BE2C (cell line): ENCODE measurements at places on chromosomes 7 and 10.
A peak's percentile ranks its signal among the peaks of the same experiment; 100 is the strongest.

GRCh38 chr10:72308320-72308987, 34.7 kb downstream of the DDIT4 start:
- DNase-seq = peak; percentile 77

DNA sequence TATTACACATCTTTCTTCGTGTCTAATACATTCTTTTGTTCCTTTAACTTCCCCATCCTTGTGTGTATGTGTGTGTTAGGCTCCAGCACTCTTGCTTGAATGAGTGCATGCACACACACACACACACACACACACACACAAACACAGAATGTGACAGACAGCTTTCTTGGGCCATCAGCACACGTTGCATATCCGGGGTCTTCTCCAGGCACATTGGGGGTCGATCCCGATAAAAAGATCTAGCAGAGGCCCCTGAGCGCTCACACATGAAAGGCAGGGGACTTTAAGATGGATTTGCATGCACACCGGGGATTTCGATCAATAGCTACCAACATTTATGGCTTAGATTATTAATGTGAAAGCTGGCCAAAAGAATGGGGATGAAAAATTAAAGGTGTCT, 4.5 kb downstream of the SKIDA1 start:
- no peak for DNase-seq

DNA sequence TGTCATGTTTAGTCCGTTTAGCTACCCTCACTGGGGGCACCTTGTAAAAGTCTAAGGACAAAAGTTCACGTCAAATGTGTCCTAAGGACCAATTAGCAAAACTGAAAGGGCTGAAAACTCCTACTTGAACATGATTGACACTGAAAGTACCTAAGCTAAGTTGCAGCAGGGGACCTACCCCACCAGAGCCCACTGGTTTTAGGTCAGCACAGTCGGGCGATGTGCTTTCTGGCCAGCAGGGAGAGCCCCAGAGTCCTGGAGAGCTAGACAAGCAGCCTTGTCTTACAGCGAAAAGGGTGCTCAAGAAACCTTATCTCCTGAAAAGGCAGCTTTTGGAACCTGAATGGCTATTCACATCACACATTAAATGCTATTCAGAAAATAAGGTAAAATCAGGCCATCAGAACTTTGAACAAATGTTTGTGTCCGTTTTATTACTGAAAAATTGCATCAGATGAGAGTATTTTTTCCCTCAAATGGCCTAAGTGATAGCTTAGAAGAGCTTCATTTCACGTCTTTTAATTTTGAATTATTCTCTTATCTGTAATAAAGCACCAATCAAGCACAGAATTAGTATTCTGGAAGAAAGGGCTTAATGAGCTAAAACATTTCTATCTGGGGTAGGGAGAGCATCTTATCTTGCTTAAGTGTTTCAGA, 52.2 kb upstream of the MKI67 start:
- peak; percentile 46 for DNase-seq

DNA sequence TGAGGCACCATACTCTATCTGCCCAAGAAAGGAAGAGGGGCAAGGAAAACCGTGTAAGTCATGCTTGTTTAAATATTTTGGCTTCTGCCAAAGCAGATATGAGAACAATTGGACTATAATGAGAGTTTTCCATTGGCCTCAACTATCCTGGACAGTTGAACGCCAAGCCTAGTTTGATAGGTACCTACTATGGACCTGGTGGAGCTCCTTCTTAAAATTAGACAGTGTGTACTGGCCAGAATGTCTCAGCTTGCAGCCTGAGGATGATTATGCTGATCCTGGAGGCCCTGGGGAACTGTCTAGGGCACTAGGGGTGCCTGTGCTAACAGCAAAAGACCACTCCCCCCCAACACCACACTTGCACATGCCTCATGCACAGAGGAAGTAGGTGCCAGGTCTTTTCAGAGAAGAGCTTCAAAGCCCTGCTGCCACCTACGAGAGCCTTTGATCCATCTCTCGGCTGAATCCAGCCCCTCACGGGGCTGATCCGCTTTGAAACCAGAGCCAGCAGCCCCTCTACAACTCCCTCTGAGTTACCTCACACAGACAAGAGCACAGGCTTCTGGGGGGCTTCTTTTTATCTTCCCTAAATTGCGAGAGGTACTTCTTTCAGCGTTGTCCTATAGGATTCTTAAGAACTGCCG, 473.8 kb upstream of the GALNT17 start:
- no peak for DNase-seq

GRCh38 chr10:99325281-99325680, 3.9 kb upstream of the CNNM1 start:
- no peak for DNase-seq

DNA sequence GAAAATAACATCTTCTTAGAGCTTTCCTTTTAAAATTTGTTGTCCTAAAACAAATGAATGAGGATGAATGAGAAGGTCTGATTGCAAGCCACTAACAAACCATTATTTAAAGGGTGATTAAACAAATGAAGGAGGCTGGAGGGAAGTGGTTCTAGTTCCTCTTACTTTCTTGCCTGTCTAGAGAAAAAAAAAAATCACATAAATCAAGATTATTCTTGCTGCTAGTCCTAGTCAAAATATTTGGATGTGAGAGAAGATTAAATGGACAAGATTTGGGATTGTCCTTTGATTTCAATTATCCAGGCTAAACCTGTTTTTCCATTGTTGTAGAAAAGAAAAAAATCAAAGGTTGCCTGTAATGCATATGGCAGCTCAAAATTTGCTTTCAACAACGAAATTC, 3.3 kb downstream of the SKAP2 start:
- DNase-seq = no peak

DNA sequence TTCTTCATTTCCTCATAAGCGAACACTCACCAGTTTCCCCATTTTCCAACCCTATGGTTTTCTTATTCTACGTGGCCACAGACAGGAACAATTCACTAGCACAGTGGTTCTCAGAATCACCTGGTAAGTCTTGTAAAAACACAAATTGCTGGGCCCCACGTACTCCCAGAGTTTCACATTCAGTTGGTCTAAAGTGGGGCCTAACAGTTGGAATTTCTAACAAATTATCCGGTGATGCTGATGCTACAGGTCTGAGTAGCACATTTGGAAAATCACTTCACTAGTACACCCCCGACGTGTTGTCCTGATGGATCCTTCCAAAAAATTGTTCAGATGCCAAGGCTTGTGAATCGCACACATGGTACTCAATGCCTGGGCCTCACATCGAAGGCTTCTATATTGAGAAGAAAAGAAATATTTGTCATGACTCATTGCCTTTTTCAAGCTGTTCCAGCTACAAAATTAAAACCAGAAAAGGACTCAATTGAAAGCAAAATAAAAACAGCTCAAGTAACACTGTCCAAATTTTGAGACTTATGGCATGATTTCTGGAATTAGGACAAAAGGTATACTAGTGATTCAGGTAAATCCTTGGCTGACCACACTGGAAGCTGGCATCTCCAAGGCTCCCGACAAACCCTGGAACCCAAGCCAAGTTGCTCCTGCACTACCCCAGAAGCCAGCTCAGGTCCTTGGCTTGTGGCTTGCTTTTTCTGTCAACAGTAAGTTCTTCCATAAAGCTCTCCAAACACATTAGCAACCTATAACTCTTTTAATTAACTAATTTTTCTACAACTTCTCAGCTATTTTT, 12.9 kb upstream of the VIM start:
- no peak for DNase-seq

DNA sequence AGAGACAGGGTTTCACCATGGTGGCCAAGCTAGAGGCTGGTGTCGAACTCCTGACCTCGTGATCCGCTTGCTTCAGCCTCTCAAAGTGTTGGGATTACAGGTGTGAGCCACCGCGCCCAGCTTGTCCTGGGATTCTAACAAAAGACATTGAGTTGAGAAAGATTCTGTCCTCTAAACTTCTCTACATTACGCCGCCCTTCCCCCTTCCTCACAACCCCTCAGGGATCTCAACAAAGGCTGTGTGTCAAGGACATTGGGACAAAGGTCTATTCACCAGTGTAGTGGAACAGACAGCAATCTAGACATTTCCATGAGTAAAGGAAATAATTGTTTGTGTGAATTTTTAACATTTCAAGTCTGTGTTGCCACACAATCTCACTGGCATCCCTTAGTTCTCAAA, 68.8 kb upstream of the KIF5B start:
- DNase-seq = no peak

DNA sequence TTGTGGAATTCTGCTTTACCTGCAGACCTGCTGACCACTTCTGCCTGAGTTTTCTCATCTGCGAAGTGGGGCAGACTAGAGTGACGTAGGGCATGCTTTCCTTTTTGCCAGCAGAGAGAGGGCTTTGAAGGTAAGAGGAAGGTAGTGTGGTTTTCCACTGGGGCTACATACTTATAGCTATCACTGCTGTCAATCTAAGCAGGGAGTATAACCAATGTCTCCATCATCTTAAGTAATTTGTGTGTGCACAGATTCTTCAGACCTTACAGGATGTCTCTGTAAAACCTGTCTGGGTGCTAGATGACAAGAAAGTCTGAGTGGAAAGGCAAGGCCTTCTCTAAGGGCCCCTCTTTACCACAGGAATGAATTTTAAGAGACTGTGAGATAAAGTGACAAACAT, 106.8 kb downstream of the RBM20 start:
- no peak for DNase-seq

DNA sequence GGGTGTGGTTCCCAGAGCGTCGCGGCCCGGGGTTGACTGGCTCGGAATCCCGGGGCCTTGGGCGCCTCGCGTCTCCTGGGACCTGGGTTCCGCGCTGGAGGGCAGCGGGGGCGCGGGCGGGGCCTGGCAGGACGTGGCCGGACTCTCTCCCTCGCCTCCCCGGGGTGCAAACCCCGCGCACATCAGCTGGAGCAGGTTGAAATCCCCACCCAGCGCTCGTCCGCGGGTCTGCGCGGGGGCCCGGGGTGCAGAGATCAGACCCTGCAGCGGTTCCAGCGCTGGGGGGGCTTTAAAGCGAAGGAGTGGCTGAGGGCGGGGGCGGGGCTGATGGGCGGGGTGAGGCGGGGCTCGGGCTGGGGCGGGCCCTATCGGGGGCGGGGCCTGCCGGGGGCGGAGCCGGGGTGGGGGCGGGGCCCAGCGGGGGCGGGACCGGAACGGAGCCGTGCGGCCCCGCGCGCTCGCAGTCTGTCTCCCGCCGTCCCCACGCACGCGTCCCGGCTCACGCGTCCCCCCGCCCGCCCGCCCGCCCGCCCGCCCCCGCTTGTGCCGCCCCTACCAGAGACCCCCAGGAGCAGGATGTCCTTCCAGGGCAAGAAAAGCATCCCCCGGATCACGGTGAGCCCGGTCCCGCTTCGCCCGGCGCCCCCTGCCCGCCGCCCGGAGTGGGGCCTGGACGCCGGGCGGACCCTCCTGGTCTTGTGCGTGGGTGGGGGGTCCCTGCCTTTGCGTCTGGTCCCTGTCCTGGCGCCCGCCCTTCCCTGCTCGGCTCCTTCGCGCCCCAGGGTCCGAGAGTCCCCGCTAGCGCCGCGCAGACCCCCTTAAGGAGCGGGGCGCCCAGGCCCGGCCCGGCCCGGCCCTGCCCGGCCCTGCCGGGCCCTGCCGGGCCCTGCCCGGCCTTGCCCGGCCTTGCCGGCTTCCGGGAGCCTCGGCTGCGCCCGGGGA, at the start of gene DPYSL4:
Gene DPYSL4 (plus strand): TSS at position 461 of the 942 bp plus-strand sequence. CDS start 116 bp downstream, at position 577.
- DNase-seq = no peak

DNA sequence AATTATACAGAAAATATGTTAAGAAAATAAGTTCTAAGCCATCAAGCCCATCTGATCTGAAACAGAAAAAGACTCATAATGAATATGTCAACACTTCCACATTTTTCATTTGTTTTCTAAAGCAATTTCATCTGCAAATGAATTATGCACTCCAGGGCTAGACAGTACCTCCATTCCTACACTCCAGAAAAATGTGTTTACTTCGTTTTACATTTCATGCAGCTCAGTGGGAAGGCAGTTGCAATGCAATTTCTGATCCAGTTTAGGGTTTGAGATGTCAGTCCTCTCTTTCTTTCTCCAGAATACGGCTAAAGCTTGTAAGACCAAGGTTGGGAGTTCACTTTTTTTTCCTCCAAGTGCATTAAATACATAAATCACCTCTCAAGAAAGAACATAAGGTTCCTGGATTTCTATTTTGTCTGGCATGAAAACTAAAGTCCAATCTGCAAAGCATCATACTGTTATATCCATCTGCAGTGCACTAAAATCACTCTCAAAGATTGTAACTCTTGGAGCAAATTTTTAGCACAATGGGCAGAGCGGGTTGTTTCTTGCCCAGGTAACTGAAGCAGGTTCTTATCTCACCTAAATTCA, 348.8 kb upstream of the C7orf33 start:
- DNase-seq = no peak

GRCh38 chr7:46032942-46033341, 111.9 kb upstream of the IGFBP3 start:
- no peak for DNase-seq

- no peak for DNase-seq
Measured at GRCh38 chr10:70928140-70928539, 39.8 kb upstream of the PCBD1 start.

DNA sequence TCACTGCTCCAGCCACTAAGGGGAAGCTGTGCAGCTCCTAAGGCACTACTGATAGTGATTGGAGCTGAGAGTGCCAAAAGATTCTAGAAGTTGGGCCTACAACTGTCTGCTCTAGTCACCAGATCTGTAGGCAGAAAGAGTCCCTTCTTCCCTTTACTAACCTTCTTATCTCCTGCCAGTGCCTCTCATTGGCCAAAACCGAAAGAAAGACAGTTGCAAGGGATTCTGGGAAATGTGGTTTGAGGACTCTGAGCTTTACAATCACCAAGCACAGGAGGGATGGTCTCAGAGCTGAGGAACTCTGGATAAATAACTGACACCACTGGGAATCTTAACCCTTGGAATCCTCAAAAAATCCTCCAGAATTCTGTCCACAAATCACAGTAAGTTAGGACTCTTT, 615.8 kb downstream of the CCSER2 start:
- DNase-seq = no peak

DNA sequence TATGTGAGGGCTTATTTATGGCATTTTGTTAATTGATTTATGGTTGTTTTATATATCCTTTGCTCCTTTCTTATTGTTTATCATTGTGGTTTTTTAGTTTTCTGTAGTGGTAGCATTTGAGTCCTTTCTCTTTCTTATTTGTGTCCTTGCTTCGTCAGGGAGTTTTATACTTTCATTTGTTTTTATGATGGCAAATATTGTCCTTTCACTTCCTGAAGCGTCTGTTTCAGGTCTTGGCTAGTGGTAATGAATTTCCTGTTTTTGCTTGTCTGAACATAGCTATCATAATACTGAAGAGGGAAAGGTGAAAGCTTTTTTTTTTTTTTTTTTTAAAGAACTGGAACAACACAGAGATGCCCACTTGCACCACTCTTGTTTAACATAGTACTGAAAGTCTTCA, 228.2 kb downstream of the ATRNL1 start:
- DNase-seq = no peak

DNA sequence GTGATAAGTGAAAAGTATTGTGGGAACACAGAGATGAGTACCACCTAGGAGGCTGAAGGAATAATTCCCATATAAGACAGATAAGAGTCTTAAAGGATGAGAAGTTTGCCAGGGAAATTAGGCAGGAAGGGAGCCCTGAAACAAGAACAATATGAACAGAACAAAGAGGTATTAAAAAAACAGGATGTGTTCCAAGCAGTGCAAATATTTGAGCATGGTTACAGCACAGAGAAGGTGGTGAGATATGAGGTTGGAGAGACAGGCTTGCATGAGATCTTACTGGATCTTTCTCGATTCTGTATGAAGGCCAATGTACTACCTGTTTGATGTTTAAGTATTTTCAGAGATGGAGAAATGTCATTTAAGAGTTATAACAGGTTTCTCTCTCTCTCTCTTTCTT, 20.3 kb downstream of the TAC1 start:
- DNase-seq = no peak
